Osteoblast (primary cell): ENCODE measurements at places on chromosomes 11 and 22. TPM values are rescaled to one million over a fixed set of nuclear protein-coding genes. Genes with fewer than 3 reads are reported as not detected.
A peak's percentile ranks its signal among the peaks of the same experiment; 100 is the strongest.

The HEPHL1 gene
- total RNA-seq = not detected in 2 replicates

The MAJIN gene
- not detected in 2 replicates for total RNA-seq

The PISD gene
- 35.1 and 37.3 TPM in 2 replicates for total RNA-seq

The OR51I1 gene
- under 0.01 TPM in 1 of 2 replicates, not detected in the other for total RNA-seq

The MN1 gene
- 4.7 and 6.2 TPM in 2 replicates for total RNA-seq

The SSH3 gene
- total RNA-seq = 13.3 and 25.0 TPM in 2 replicates

The ANO1 gene
- 0.88 TPM in 1 of 2 replicates, not detected in the other for total RNA-seq

GRCh38 chr11:64259533-64260067, 8.3 kb downstream of the PLCB3 start:
- H3K4me1 ChIP-seq = peaks cover 6% of the 10 kb centered on the region
- H3K27ac ChIP-seq = no peak overlapping the region
- no peaks in the 10 kb centered on the region for H3K27me3 ChIP-seq
- peak; percentile 89 for DNase-seq
- no peak overlapping the region for H3K4me3 ChIP-seq

- no peak for DNase-seq
- H3K4me3 ChIP-seq = no peak overlapping the region
- no peak overlapping the region for H3K27ac ChIP-seq
- H3K36me3 ChIP-seq = peaks cover 4% of the 10 kb centered on the region
- H3K27me3 ChIP-seq = no peaks in the 10 kb centered on the region
- H3K4me1 ChIP-seq = peaks cover 20% of the 10 kb centered on the region
These were observed 39.2 kb downstream of the KDM2A start for GRCh38 chr11:67158221-67158620.

DNA sequence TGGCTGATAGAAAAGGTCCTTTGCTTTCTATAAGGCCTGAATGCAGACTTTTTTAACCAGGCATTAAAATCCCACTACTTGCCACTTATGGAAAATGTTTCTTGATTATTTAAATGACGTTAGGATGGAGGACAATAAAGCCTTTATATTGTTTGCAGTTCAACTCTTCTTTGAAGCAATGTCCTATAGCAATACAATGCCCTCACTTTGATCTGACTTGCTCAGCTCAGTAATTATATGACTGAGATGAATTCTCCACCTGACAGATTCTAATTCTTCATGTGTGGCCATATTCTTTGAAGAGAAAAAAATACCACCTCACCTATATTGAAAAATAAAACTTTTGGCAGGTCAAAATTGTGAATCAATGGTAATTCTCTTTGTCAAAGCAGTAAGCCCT, 182.0 kb upstream of the MTMR2 start:
- no peaks in the 10 kb centered on the region for H3K27me3 ChIP-seq
- H3K4me3 ChIP-seq = no peak overlapping the region
- H3K4me1 ChIP-seq = peaks cover 50% of the 10 kb centered on the region
- no peaks in the 10 kb centered on the region for H3K36me3 ChIP-seq

GRCh38 chr22:50576070-50576469, 2.2 kb downstream of the CPT1B start:
- H3K4me1 ChIP-seq = peaks cover 11% of the 10 kb centered on the region
- DNase-seq = peak; percentile 90
- H3K27ac ChIP-seq = no peak overlapping the region
- no peak overlapping the region for H3K4me3 ChIP-seq
- no peaks in the 10 kb centered on the region for H3K27me3 ChIP-seq

- no peak overlapping the region for H3K4me3 ChIP-seq
- H3K4me1 ChIP-seq = no peaks in the 10 kb centered on the region
- no peaks in the 10 kb centered on the region for H3K36me3 ChIP-seq
- peak; percentile 99 for DNase-seq
These were observed 4.4 kb downstream of the INS start for GRCh38 chr11:2156416-2157182.

GRCh38 chr11:30585892-30586250, 282 bp downstream of the MPPED2 start:
- DNase-seq = peak; percentile 72
- H3K4me1 ChIP-seq = no peaks in the 10 kb centered on the region
- H3K27ac ChIP-seq = no peak overlapping the region
- peak overlapping the region; percentile 19 for H3K4me3 ChIP-seq
- peaks cover 33% of the 10 kb centered on the region for H3K27me3 ChIP-seq

GRCh38 chr11:129352676-129353075, 23.0 kb upstream of the BARX2 start:
- no peaks in the 10 kb centered on the region for H3K36me3 ChIP-seq
- no peak for DNase-seq
- no peak overlapping the region for H3K27ac ChIP-seq
- no peaks in the 10 kb centered on the region for H3K4me1 ChIP-seq
- no peak overlapping the region for H3K4me3 ChIP-seq
- peaks cover 13% of the 10 kb centered on the region for H3K27me3 ChIP-seq

GRCh38 chr22:38843201-38843656, 599 bp downstream of the NPTXR start:
- H3K4me3 ChIP-seq = peak overlapping the region; percentile 43
- peak; percentile 98 for DNase-seq
- H3K27ac ChIP-seq = no peak overlapping the region
- peaks cover 48% of the 10 kb centered on the region for H3K27me3 ChIP-seq
- H3K36me3 ChIP-seq = no peaks in the 10 kb centered on the region

GRCh38 chr11:116309446-116309845, 463.3 kb downstream of the BUD13 start:
- no peak overlapping the region for H3K27ac ChIP-seq
- DNase-seq = no peak
- H3K27me3 ChIP-seq = no peaks in the 10 kb centered on the region
- H3K4me3 ChIP-seq = no peak overlapping the region

DNA sequence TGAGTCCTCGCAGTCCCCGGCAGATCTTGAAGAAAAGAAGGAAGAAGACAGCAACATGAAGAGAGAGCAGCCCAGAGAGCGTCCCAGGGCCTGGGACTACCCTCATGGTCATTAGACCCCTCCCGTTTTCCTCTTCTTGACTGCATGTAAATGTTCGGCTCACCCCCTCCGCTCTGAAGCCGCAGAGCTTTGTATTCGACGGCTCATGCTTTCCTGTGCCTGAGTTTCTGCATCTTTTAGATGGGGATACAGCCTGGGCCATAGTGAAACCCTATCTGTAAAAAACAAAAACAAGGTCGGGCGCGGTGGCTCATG, 7.7 kb downstream of the USP18 start:
- H3K27me3 ChIP-seq = no peaks in the 10 kb centered on the region
- peak overlapping the region; percentile 88 for H3K27ac ChIP-seq

DNA sequence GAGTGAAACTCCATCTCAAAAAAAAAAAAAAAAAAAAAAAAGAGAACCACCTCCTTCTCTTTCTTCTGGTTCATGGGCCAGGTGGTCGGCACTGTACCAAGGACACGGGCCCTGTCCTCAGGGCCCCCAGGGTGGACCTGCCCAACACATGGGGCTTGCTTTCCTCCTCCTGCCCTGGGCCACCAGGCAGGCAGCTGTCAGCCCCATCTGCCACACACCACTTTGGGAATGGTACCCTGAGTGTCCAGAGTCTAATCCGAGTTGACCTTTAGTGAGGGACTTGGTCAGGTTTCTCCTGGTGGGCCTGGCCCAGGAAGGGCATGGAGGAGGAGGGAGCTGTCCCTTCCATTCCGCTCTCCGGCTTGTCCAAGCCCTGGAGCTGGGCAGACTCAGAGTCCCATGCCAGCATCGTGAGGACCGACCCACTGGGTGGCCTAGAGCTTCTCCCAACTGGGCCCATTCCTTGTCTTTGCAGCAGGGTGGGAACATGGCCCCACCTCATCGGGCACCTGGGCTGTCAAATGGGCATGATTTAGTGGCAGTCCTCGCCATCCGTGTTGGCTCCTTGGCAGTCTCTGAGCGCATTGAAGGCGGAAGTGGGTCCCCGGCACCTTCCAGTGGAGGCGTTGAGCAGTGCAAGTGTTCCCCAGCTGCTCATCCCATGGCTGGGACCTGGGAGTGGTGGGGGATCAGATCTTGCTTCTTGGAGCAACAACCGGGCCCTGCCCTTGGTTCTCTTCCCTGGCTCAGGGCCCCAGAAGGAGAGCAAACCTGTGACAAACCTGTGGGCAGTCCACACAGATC, 94.8 kb downstream of the BCR start:
- no peaks in the 10 kb centered on the region for H3K4me1 ChIP-seq
- H3K4me3 ChIP-seq = no peak overlapping the region
- no peak overlapping the region for H3K27ac ChIP-seq
- no peak for DNase-seq
- H3K27me3 ChIP-seq = no peaks in the 10 kb centered on the region
- H3K36me3 ChIP-seq = peaks cover 28% of the 10 kb centered on the region

- H3K4me3 ChIP-seq = no peak overlapping the region
- peak; percentile 85 for DNase-seq
- no peak overlapping the region for H3K27ac ChIP-seq
- peaks cover 7% of the 10 kb centered on the region for H3K36me3 ChIP-seq
These were observed 48.0 kb upstream of the CARS1 start for GRCh38 chr11:3104961-3105790.

- H3K4me3 ChIP-seq = no peak overlapping the region
- peaks cover 12% of the 10 kb centered on the region for H3K27me3 ChIP-seq
- H3K27ac ChIP-seq = no peak overlapping the region
- no peaks in the 10 kb centered on the region for H3K36me3 ChIP-seq
- DNase-seq = peak; percentile 31
These were observed 218.1 kb upstream of the PLET1 start for GRCh38 chr11:112478806-112479205.

DNA sequence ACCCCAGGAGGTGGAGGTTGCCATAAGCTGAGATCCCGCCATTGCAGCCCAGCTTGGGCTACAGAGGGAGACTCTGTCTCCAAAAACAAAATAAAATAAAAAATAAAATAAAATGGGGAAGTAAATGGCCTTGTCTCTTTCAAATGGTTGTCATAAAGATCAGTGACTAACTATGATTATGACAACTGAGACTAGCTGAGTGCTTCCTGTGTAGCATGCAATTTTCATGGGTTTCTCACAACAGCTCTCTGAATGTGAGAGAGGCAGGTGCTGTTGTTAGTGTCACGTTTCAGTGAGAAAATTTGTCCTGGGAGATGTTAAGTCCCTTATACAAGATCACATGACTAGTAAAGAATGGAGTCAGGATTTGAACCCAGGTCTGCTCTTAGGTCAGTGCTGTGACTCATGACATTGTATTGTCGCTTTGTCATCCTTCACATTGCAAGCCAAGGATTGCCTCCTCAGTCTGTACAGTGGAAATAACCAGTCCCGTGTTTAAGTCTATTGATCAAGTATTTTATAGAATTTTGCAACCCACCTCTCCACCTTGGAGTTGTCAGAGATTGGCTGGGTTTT, 163.3 kb upstream of the CCDC90B start:
- no peaks in the 10 kb centered on the region for H3K36me3 ChIP-seq
- no peaks in the 10 kb centered on the region for H3K27me3 ChIP-seq
- H3K4me1 ChIP-seq = no peaks in the 10 kb centered on the region
- no peak overlapping the region for H3K4me3 ChIP-seq
- H3K27ac ChIP-seq = no peak overlapping the region
